Upper lobe of right lung (tissue), 1 donor: ENCODE measurements at places on chromosomes 5 and 9. TPM values are rescaled to one million over a fixed set of nuclear protein-coding genes. Genes with fewer than 3 reads are reported as not detected.
A peak's percentile ranks its signal among the peaks of the same experiment; 100 is the strongest.

DNA sequence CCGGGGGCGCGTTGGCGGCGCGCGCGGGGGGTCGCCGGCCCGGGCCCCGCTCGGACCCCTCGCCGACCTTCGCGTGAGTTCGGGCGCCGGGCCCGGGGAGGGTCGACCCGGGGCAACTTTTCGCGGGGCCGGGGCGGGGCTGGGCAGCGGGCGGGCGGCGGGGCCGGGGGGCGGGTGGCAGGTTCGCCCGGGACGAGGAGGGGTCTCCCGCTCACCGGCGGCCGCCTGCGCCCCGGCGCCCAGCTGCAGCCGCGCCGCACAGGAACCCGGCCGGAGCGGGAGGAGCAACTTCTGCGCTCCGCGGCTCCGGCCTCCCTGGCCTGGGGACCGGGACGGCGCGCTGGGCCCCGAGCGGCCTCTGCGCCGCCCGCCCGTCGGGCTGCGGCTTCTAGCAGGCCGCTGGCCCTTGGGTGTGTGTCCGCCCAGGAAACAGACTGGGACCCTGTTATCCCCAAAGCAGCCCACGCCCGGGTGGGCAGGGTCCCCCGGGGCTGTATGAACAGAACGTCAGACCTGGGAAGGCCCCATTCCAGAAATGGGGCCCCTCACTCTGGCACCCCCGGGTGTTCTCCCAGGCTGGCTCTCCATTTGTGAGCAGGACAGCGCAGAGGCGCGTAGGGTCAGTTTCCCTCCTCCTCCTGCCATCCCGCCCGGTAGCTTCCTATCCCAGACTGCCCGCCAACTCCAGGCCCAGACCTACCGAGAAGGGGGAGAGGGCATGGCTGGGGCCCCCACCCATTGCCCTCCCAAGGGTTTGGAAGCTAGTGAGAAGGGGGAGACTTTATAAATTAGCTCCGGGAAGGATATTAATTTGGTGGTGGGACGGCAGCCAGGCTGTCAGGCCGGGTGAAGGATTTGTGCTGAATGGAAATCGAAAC is 708 bp downstream of the RXRA start:
- peak overlapping the region; percentile 85 for H3K4me3 ChIP-seq
- H3K27me3 ChIP-seq, result no peaks in the 10 kb centered on the region
- H3K36me3 ChIP-seq, result no peaks in the 10 kb centered on the region

GRCh38 chr5:178170455-178170854 is 16.7 kb downstream of the GMCL2 start:
- peaks cover 9% of the 10 kb centered on the region for H3K27me3 ChIP-seq
- H3K27ac ChIP-seq, result no peak overlapping the region
- H3K36me3 ChIP-seq, result no peaks in the 10 kb centered on the region
- H3K4me1 ChIP-seq, result no peaks in the 10 kb centered on the region

The TMEM174 gene
- total RNA-seq, result not detected

DNA sequence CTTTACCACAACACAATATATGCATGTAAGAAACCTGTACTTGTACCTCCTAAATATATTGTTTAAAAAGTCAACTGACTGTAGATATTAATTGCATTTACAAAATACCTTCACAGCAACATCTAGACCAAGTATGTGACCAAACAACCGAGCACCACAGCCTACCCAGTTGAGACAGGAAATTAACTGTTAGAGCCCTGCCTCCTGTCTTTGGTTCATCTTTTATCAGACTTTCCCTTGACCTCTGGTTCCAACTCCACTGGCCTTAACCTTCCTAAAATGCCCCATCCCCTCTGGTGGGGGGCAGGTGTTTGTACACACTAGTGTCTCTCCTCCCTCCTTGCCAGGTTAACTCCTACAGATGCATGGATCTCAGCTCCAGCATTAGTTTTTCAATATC is 155.0 kb upstream of the PANK3 start:
- H3K27me3 ChIP-seq, result no peaks in the 10 kb centered on the region
- no peak overlapping the region for H3K4me3 ChIP-seq
- no peak for DNase-seq

DNA sequence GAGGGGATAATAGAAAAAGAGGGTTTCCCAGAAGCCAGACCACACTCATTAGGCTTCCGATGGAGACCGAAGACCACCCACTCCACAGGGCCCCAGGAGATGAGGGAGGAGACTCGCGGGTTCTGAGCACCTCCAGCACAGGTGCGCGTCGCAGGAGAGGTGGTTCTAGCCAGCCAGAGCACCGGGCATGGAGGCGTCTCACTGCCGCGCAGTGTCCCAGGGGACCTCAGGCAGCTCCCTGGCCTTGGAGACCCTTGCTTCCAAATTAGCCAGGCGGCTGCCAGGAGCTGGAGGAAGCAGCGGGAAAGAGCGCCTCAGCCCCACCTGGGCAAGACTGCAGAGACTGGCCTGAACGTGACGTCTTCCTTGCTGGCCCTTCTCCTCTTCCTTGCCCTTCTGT is 115.4 kb upstream of the FBXL7 start:
- no peaks in the 10 kb centered on the region for H3K27me3 ChIP-seq
- no peak overlapping the region for H3K4me3 ChIP-seq
- no peak overlapping the region for H3K27ac ChIP-seq
- H3K4me1 ChIP-seq, result no peaks in the 10 kb centered on the region
- no peaks in the 10 kb centered on the region for H3K36me3 ChIP-seq

DNA sequence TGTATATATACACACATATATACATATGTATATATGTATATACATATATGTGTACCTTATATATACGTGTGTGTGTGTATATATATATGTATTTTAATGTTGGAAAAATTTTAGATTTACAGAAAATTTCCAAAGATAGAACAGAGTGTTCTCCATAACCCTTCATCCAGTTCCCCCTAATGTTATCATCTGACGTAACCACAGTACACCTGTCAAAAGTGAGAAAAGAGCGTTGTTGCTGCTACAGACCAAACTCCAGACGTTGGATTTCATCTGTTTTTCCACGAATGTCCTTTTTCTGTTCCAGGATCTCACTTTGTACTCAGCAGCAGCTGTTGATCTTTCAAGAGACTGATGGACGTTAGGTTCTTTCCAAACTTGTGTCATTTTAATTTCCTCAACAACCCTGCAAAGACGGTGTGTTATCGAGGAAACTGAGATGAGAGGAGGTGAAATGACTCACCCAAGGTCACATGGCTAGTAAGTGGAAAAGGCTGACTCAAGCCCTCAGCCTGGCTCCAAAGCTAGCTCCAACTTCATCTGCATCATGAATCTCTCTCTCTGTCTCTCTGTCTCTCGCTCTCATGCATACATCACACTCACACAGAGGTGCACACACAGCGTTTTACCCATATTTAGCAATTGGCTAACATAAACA is 17.0 kb upstream of the NTNG2 start:
- peaks cover 3% of the 10 kb centered on the region for H3K4me1 ChIP-seq
- DNase-seq, result no peak
- no peaks in the 10 kb centered on the region for H3K36me3 ChIP-seq

The MAPKAP1 gene
- total RNA-seq, result 76.8 TPM

GRCh38 chr9:129949821-129950220 is 93.2 kb downstream of the FNBP1 start:
- H3K27me3 ChIP-seq, result no peaks in the 10 kb centered on the region
- H3K27ac ChIP-seq, result no peak overlapping the region
- peaks cover 21% of the 10 kb centered on the region for H3K36me3 ChIP-seq
- no peak for DNase-seq
- H3K4me3 ChIP-seq, result no peak overlapping the region
- peaks cover 15% of the 10 kb centered on the region for H3K4me1 ChIP-seq

GRCh38 chr5:35483780-35484179 is 133.9 kb upstream of the SPEF2 start:
- no peak for DNase-seq
- H3K4me3 ChIP-seq, result no peak overlapping the region
- no peaks in the 10 kb centered on the region for H3K4me1 ChIP-seq

The FAM221B gene
- not detected for total RNA-seq

GRCh38 chr5:175690025-175690424 is 32.2 kb downstream of the HRH2 start:
- peak overlapping the region; percentile 13 for H3K27ac ChIP-seq
- H3K4me1 ChIP-seq, result no peaks in the 10 kb centered on the region
- no peaks in the 10 kb centered on the region for H3K36me3 ChIP-seq
- H3K4me3 ChIP-seq, result no peak overlapping the region
- H3K27me3 ChIP-seq, result peaks cover 4% of the 10 kb centered on the region
- DNase-seq, result peak; percentile 29

- no peak overlapping the region for H3K27ac ChIP-seq
- H3K27me3 ChIP-seq, result no peaks in the 10 kb centered on the region
- no peaks in the 10 kb centered on the region for H3K4me1 ChIP-seq
- H3K36me3 ChIP-seq, result peaks cover 96% of the 10 kb centered on the region
- H3K4me3 ChIP-seq, result no peak overlapping the region
Measured at GRCh38 chr5:14415024-14415697, 166.4 kb upstream of the OTULINL start.

- no peak for DNase-seq
- no peaks in the 10 kb centered on the region for H3K36me3 ChIP-seq
- H3K4me3 ChIP-seq, result no peak overlapping the region
- no peaks in the 10 kb centered on the region for H3K4me1 ChIP-seq
Measured at GRCh38 chr5:178520851-178521250, 69.3 kb downstream of the COL23A1 start.

DNA sequence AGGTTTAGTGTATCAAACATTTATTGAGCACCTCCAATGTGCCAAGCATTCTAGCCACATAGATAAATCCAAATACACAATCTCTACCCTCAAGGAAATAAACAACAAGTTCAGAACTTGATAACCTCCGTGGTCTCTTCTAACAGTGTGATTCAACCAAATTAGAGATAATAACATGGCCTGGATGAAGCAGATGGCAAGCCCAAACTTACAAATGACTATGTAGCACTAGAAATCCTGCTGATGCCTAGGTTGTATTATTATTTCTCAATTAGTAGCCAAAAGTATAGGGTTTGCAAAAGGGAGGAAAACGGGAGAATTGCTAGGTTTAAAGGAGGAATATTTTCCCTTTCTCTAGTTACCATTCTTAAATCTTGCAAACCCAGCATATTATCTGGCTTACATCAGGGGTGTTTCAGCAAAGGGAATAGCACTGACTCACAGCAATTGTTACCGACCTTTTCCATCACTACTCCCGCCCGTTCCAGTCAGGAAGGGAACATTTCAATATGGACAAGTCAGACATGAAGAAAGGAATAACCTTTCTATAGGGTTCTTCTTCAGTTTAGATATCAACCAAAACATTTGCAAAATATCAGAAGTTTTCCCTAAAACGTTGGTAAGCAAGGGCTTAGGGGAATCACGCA is 2.3 kb downstream of the DPYSL3 start:
- H3K27ac ChIP-seq, result peak overlapping the region; percentile 33
- H3K4me1 ChIP-seq, result peaks cover 4% of the 10 kb centered on the region
- peak overlapping the region; percentile 60 for H3K4me3 ChIP-seq
- peaks cover 5% of the 10 kb centered on the region for H3K27me3 ChIP-seq
- H3K36me3 ChIP-seq, result no peaks in the 10 kb centered on the region

The FAXDC2 gene
- 79.0 TPM for total RNA-seq

DNA sequence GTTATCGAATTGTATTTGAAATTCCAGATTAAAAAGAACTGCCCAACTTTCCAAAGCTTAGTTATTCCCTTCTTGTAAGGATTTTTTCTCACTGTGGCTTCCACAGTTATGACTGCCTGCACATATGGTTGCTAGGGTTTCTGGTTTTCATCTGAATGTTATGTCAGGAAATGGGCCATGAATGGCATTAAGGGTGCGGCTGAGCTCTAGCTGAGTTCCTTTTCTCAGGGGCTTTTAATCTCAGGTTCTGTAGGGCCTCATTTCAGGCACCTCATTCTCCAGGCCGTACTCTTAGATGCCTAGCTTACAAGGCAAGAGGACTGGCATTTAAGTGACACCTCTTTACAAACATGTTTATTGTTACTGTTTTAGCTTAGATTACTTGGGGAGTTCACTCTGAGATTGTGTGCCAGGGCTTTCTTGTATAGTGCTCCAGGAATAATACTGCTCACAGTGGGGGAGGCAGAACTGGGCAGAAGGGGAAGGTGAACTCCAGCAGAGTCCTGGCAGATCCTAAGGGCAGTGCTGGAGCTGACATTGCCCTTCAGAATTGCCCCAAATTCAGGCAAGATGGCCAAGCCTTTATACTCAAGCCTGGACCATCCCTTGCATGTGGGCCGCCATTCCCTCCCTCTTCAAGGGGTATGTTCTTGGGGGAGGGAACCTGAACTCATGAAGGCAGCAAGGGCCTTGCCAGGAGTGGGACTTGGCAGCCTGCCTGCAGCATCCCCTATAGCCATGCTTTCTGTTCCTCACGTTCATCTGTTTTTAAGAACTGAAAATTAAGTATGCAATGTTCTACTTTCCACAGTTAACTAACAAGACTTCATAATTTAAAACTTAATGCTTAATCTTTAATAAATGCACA is 111.5 kb downstream of the KDM4C start:
- no peak overlapping the region for H3K27ac ChIP-seq
- no peak for DNase-seq
- no peaks in the 10 kb centered on the region for H3K4me1 ChIP-seq
- no peaks in the 10 kb centered on the region for H3K36me3 ChIP-seq
- H3K27me3 ChIP-seq, result no peaks in the 10 kb centered on the region
- no peak overlapping the region for H3K4me3 ChIP-seq

DNA sequence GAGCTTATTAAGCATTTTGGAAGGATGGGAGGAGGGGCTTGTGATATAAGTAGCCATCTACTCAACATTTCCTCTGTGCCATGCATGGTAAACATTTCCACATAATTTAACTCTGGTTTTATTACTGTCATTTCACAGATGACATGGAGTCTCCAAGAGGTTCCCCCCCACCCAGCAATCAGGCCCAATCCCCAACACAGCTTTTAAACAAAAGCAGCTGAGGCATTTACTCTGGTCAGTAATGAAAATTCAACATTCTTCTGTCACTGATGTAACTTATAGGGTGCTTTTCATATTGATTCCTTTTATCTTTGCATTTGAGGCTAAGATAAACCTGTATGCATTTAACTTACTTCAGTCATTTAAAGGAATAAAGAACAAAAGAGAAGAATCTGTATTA is 128.1 kb downstream of the COL23A1 start:
- DNase-seq, result no peak
- H3K27ac ChIP-seq, result no peak overlapping the region
- no peaks in the 10 kb centered on the region for H3K36me3 ChIP-seq
- H3K27me3 ChIP-seq, result no peaks in the 10 kb centered on the region
- H3K4me3 ChIP-seq, result no peak overlapping the region

- H3K36me3 ChIP-seq, result no peaks in the 10 kb centered on the region
- DNase-seq, result no peak
- H3K27ac ChIP-seq, result no peak overlapping the region
- no peak overlapping the region for H3K4me3 ChIP-seq
Measured at GRCh38 chr5:171968531-171968930, 37.9 kb downstream of the FBXW11 start.

The SPATA9 gene
- total RNA-seq, result not detected

- H3K27ac ChIP-seq, result no peak overlapping the region
- no peaks in the 10 kb centered on the region for H3K36me3 ChIP-seq
- no peak for DNase-seq
- no peaks in the 10 kb centered on the region for H3K27me3 ChIP-seq
- H3K4me1 ChIP-seq, result peaks cover 4% of the 10 kb centered on the region
Measured at GRCh38 chr5:32848681-32849080, 137.6 kb downstream of the NPR3 start.
